GM23338 (cell line): ENCODE measurements at places on chromosomes 12 and 14.

- DNase-seq, result no peak
- H3K4me3 ChIP-seq, result no peak overlapping the region
- no peaks in the 10 kb centered on the region for H3K4me1 ChIP-seq
- no peaks in the 10 kb centered on the region for H3K27me3 ChIP-seq
These were observed 105.4 kb downstream of the DENND5B start for GRCh38 chr12:31485571-31485970.

GRCh38 chr12:84661786-84662185 is 250.8 kb downstream of the SLC6A15 start:
- DNase-seq, result no peak
- H3K36me3 ChIP-seq, result no peaks in the 10 kb centered on the region
- H3K27me3 ChIP-seq, result no peaks in the 10 kb centered on the region
- H3K4me1 ChIP-seq, result peaks cover 4% of the 10 kb centered on the region; the same call in 1 of the 2 replicates

DNA sequence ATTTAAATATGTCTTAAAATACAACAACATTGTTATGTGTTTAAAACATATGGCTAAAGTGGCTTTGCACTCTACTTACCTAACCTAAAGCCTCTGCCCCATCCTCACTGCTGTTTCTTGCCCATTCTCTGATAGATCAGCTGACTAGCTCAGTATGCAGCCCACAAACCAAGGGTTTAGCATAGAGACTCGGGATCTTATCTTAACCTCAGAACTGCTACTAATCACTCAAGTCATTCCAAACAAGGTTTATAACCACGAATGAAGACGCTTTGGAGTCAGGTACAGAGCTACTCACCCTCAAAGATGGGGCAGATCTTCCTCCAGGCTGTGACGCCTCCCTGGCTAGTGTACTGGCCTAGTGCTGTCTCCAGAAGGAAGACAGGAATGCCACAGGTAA is 19.3 kb downstream of the SLC6A13 start:
- no peaks in the 10 kb centered on the region for H3K4me1 ChIP-seq
- H3K27me3 ChIP-seq, result no peaks in the 10 kb centered on the region
- no peak overlapping the region for H3K4me3 ChIP-seq
- no peak for DNase-seq

GRCh38 chr14:59630288-59630963 is 53.8 kb upstream of the CCDC175 start:
- DNase-seq, result peak; percentile 76
- H3K4me3 ChIP-seq, result peak overlapping the region; percentile 89
- peaks cover 9% of the 10 kb centered on the region; the same call in 1 of the 2 replicates for H3K4me1 ChIP-seq
- no peaks in the 10 kb centered on the region for H3K36me3 ChIP-seq
- peaks cover 11% of the 10 kb centered on the region for H3K27me3 ChIP-seq

DNA sequence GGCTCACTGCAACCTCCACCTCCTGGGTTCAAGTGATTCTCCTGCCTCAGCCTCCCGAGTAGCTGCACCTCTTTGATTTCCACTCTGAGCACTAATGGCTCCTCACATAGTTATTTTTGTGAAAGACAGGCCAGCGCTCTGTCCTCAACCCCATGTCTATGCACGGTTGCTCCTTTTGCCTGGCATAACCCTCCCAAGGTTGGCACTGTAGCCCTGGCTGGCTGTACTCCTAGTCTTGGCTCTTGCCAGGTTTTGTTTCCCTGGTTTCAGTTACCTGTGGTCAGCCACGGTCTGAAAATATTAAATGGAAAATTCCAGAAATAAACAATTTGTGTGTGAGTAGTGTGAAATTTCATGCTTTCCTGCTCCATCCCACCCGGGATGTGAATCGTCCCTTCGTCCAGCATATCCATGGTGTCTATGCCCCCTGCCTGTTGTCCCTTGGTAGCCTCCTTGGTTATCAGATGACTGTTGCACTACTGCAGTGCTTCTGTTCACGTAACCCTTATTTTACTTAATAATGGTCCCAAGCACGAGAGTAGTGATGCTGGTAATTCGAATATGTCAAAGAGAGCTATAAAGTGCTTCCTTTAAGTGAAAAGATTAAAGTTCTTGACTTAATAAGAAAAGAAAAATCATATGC is 12.3 kb upstream of the DCD start:
- H3K4me1 ChIP-seq, result no peaks in the 10 kb centered on the region
- no peak overlapping the region for H3K4me3 ChIP-seq
- H3K27me3 ChIP-seq, result no peaks in the 10 kb centered on the region
- H3K27ac ChIP-seq, result no peak overlapping the region
- DNase-seq, result no peak
- no peaks in the 10 kb centered on the region for H3K36me3 ChIP-seq

GRCh38 chr12:126784328-126784921 is 1482.5 kb upstream of the TMEM132C start:
- H3K27me3 ChIP-seq, result no peaks in the 10 kb centered on the region
- peak; percentile 64 for DNase-seq
- H3K36me3 ChIP-seq, result no peaks in the 10 kb centered on the region
- no peak overlapping the region for H3K4me3 ChIP-seq

DNA sequence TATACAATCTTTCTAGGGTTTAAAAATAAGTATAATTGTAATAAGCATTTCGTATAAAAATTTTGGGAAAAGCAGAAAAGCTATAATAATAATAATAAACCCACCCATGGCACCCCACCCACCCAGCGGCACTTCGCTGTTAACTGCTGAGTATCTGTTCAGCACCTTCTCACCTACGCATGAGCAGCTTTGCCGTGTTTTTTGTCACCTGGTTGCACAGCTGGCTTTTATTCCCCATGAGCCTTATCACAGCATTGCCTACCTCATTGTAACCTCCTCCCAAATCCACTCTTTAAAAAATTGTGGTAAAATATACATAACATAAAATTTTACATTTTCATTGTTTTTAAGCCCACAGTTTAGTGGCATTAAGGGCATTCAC is 34.7 kb downstream of the CYP46A1 start:
- no peaks in the 10 kb centered on the region for H3K4me1 ChIP-seq
- no peak for DNase-seq
- H3K36me3 ChIP-seq, result no peaks in the 10 kb centered on the region

DNA sequence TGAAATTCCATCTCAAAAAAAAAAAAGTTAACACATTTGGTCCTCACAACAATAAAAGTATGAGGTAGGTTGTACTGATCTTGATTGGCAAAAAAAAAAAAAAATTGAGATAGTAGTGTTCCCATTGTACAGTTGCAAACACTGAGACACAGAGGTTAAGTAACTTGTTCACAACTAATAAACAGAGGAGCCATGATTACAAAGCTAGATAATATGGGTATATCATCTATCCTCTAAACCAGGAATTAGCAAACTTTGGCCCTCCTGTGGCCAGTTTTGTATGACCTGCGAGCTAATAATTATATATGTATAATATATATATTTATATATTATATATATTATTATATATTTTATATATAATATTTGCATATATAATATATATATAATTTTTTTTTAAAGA is 2.3 kb upstream of the PSME1 start:
- DNase-seq, result no peak
- no peaks in the 10 kb centered on the region for H3K27me3 ChIP-seq
- H3K4me3 ChIP-seq, result no peak overlapping the region
- no peak overlapping the region for H3K27ac ChIP-seq
